Daoy (cell line): ENCODE measurements at places on chromosomes 5 and 9.

- no peak for DNase-seq
These were observed 7.0 kb upstream of the SPOUT1 start for GRCh38 chr9:128836509-128837145.

- DNase-seq, result no peak
These were observed 88.4 kb upstream of the RGS7BP start for GRCh38 chr5:64417390-64417789.

DNA sequence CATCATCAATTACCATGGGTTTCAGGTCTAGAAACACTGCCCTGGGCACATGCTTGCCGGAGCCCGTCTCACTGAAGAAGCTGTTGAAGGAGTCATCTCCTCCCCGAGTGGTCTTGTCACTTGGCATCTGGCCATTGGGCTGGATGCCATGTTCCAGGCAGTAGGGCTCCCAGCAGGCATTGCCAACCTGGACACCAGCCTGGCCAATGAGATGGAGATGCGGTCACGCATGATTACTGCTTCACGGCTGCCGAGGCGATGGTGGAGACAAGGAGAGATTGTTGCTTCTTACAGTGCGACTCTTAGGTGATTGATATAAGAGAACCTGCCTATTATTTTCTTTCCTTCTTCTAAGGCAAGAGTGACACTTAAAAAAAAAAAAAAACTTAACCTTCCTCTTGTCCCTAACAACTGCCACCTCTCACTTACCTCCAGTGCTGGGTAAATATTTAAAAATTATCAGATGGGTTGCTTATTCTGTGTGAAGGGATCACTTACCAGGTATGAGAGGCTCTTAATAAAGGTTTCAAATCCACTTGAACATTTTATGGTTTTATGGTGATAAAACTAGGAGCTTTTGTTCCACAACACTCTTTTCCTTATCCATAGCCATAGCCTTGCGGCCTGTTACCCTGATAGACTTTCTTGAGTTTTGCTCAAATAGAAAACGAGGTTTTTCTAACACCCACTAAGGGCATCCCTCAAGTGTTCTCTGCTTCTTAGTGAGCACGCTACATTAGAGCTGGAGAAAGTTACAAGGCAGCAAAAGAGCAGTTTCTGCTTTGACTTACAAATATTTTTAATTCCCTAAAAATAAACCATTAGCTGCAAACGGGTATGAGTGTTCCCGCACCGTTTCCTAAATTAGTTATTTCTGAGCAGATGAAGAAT, 41.2 kb downstream of the NIM1K start:
- DNase-seq, result no peak

GRCh38 chr9:109912726-109913460, 132.9 kb downstream of the PALM2AKAP2 start:
- no peak for DNase-seq

GRCh38 chr5:179375831-179376365, 30.6 kb upstream of the ADAMTS2 start:
- no peak for DNase-seq

GRCh38 chr9:80059979-80060378, 488.2 kb downstream of the TLE4 start:
- no peak for DNase-seq

DNA sequence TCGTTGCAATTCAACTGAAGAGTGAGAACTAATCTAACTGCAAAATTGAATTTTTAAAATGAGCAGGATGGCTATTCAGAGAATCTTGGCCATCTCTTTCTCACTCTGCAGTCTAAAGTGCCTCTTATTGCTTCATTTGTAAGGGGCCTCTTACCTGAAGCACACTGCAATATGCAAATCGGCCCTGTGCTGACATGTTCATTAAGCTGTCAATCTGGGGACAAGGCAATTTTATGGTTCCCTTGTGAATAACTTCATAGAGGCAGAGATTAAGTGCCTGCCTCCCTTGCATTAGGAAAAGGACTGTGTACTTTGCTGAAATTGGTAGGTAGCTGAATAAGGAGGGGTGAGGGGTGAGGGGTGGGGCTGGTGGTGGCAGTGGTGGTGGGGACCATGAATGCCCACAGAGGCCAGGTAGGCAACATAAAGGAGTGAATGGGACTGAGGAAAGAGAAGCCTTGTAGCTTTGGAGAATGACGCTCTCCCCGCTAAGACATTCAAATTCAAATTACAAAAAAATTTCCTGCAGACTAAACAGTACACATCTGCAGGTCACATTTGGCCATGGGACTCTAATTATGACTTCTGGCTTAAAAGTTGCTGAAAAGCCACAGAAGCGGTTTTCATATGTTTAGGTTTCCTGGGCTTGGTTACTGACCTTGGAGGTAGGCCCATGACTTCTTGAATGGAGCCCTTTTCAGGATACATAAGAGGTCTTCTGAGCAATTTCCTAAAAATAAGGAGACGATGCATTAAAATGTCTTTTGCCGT, 25.0 kb downstream of the TNFSF8 start:
- no peak for DNase-seq

- DNase-seq, result no peak
These were observed 772.7 kb downstream of the PRELID2 start for GRCh38 chr5:145062280-145063062.

GRCh38 chr9:16721972-16722371, 148.5 kb downstream of the BNC2 start:
- peak; percentile 70 for DNase-seq

DNA sequence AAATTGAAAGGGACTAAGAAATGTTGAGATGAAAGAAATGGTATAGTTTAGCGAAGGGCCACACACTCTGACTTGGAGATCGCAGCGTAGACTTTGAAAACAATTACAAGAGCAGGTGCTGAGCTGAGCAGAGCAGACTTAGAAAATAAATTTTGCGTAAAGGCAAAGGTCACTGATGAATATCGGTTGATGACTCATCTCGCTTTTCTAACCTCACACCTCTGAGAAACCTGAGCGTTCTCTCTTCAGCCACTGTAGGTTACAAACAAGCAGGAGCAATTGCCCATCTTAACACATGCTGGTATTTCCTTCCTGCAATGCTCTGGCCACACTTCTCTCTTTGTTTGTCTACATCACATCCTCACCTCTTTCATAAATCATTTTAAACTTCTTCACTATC, 190.6 kb upstream of the C9orf72 start:
- DNase-seq, result no peak

- DNase-seq, result no peak
These were observed 13.6 kb upstream of the ABCA1 start for GRCh38 chr9:104941597-104941996.

DNA sequence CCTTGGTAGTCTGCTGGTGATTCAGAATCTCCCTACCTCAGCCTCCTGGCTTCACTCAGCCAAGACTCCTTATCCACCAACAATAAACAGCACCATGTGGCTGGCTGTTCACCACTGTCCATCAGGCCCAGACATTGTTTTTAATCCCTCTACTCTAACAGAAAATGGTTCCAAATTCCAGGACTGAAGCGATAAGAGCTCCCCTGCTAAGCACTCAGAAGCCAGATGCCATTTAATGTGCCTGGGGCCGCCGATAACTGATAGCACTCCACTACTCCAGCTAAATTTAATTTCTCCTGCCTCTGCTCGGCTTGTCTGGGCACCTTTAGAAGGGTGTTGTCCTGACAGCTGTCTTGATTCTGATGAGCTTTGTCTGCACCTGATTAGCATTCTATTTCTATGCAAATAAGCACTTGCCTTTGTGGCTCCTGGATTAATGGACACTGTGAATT, 47.1 kb downstream of the ZNF622 start:
- DNase-seq, result no peak

- DNase-seq, result peak; percentile 82
These were observed 13.7 kb downstream of the SYK start for GRCh38 chr9:90815183-90815943.

- no peak for DNase-seq
These were observed 21.8 kb downstream of the PCDHAC2 start for GRCh38 chr5:140988100-140988499.

DNA sequence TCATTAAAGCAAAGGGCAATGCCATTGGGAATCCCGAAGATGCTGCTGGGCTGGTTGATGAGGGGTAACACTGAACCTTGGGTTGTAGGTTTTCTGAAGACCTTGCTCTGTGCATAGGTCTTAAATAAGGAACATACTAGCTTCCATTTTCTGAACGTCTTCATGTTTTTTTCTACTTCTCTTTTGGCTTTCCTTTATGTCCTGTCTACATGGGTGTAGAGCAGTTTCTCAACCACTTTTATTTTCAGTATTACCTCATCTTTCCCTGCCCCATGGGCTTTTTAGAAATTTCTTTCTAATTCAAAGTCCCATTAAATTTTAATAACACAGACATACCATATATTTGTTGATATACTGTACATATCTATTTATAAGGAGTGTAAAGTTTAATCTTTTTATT, at the start of gene IFNA14:
IFNA14 (minus strand) TSS at position 95 of the 400 bp plus-strand sequence; CDS start at position 25, 70 bp downstream.
- DNase-seq, result no peak

DNA sequence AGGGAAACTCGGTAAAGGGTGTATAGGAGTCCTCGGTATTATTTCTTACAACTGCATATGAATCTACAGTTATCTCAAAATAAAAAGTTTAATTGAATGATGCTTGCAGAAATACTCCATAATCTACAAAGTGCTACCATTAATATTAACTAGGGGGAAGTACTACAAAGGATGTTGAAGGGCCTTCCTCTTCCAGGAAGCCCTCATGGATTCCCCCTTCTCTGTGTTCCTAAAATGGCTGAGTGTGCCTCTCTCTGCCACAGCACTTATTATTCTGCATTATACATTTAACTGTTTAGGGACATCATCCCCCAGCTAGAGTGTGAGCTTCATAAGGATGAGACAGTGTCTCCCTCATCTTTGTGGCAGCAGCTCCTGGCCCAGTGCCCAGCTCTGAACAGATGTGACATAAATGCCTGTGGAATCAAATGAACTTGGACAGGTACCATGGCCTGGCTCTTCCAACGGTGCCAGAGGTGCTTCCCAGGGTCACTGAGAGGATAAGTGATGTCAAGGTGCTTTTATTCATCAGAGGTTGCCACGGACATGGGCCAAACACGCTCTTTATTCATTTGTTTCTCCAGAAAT, 99.5 kb downstream of the PAX5 start:
- DNase-seq, result no peak

GRCh38 chr5:13188371-13188770, 756.1 kb downstream of the DNAH5 start:
- DNase-seq, result no peak

GRCh38 chr9:133058550-133059320, 3.0 kb upstream of the CEL start:
- DNase-seq, result no peak
